Activated T-cell treated with anti-CD3 and anti-CD28 coated beads, Interleukin-2, amount 50 U/mL, for 24 hours (primary cell): ENCODE measurements at places on chromosomes 12 and 14.

DNA sequence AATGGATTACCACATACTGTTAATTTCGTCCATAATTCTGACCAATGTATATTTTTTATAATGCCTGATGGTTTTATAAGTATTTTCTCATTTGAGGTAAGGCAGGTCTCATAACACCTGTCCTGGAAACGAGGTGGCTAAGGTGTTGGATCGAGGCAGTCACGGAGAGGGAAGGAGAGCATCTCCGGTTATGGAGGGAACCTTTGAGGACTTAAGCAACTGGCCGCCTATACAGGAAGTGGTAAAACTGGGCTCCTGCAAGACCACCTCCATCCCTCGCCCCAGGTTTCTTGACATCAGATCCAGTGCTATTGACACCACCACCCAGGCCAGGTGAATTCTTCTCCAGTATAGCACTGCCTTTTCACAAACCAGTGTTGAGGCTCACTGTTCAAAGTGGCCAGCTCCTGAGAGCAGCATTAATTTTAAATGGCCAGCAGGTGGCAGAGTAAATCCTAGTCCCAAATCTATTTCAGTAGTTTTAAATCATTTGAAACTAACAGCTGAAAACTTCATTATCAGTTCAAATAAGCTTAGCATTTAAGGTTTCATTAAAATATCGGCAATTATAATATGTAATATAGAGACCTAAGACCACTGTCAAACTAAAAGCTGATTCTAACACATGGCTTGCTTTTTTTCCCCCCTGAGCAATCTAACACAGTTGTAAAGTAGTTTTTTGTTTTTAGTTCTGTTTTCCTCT is 100.8 kb downstream of the PPM1A start:
- DNase-seq = peak; percentile 31

- no peak for DNase-seq
Observed at GRCh38 chr12:57341275-57341990, 89.4 kb downstream of the R3HDM2 start.

DNA sequence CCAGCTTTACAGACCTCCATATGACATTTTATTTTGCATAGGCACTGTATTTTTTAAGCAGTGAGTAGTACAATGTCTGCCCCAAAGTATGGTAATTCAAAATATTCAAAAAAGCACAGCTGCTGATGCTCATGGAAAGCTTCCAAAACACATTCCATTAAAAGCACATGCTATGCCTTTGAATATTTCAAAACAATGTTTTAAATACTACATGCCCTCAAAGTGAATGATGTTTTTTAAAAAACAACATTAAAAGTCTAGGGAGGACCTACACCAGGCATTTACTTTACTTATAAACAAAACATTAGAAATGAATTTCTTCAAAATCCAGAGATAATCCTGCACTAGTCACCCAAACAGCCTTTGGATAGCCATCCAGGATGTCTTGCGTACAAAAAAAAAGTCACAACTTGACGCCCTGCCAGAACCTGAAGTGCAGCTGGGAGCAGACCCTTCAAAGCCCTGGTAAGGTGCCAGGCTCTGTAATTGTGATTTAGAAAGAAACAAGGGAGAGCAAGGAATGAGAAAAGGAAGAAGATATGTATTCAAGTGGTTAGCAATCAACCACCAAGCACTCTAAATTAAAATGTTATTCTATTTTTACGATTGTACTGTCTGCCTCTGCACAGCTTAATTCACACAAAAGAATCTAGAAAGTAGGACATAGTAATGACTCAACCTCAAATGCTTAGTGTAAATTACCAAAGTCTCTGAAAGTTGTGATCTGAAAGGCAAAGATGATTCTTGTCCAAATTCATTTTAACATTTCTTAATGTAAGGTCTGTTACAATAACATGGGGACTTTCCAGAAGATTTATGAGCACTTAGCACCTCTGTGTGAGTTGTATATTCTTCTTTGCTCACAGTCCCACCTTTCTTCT is 31.9 kb downstream of the CEP83 start:
- no peak for DNase-seq

DNA sequence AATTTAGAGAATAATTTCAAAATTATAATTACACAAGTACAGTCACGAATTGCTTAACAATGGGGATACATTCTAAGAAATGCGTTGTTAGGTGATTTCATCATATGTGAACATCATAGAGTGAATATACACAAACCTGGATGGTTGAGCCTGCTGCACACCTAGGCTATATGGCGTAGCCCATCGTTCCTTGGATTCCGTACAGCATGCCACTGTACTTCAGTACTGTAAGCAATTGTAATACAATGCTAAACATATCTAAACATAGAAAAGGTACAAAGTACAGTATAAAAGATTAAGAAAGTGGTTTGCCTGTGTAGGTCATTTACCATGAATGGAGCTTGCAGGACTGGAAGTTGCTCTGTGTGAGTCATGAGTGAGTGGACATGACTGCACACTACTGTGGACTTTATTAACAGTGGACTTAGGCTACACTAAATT is 286.2 kb downstream of the CACNA1C start:
- no peak for DNase-seq

- DNase-seq = no peak
Observed at GRCh38 chr14:32022938-32023466, 54.1 kb upstream of the ARHGAP5 start.

DNA sequence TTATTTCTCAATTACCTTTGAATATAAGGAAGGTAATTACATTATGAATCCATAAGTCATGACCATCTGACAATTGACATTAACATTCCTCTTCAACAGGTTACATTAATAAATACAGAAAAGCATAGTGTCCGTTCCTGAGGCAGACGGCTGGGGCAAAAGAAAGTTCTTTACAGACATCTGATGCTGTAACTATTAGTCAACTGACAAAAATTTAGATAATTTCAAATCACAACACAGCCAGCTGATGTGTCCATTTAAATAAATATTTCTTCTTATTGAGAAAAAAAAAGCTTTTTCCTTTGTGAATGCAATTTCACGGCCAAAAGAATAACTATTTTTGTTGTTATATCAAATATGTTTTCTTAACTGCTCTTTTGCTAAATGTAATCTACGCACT is 9.2 kb upstream of the PYROXD1 start:
- no peak for DNase-seq

GRCh38 chr12:69321351-69321750 is 26.8 kb upstream of the LYZ start:
- DNase-seq = no peak

- no peak for DNase-seq
Observed at GRCh38 chr14:81511111-81511904, 22.3 kb downstream of the SEL1L start.

GRCh38 chr14:21913759-21914158 is 240.1 kb upstream of the OR4E1 start:
- DNase-seq = peak; percentile 61

DNA sequence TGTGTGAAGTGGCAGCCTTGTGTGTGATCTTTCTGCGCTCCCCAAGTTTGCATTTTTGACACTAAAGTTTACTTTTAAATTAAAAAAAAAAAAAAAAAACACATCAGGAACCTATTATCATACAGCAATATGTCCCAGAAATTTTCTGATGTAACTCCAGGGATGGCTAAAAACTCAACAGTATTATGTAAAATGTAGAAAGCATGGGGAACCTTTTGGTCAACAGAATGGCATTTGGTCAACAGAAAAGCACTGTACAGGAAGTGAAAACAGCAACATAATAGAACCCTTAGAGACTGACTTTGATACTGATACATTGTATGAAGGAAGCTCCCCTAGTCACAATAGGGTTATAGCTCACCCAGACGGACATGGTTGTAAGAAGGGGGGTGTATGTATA is 224.3 kb downstream of the ITPR2 start:
- DNase-seq = no peak

DNA sequence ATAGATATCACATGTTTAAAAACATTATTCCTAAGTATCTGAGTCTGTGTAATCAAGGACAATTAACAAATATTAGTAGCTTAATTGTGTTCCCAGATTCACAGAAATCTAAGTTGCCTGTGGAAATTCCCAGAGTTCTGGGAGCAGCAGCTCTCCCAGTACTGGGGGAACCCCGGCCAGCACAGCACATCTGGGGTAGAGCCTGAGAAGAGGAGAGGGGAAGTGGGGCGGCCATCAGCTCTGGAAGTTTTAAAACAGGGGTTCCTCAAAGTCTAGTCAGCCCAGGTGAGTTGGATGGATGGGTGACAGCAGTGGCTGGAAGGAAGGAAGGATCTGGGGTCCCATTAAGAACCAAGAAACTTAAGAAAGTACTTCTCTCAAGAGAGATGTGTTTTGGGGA is 24.6 kb downstream of the PRICKLE1 start:
- no peak for DNase-seq

GRCh38 chr12:93571365-93571924 is 1.0 kb upstream of the SOCS2 start:
- peak; percentile 81 for DNase-seq

DNA sequence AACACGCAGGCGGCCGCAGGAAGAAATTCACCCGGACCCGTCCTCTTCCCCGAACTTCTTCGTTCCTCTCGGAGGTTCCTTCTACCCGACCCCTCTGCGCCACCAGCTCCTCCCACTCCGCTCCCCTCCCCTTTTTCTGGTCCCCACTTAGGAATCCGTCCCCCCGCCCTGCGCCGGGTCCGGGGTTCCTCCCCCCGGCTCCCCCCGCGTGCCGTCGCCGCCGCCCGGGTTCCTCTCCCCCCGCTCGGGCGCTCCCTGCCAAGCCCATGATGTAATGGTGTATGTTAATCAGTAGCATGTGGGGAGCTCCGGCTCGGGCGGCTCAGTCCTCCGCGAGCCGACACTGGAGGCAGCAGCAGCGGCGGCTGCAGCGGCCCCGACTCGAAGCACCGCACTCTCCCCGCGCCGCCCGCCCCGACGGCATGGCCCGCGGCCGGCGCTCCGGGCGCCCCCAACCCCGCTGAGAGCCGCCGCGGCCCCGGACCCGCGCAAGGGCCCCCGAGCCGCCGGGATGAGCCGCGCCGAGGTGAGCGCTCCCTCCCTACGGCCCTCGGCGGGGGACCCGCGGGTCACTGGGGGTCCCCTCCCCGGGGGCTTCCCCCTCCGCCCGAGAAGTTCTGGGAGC is 1.0 kb upstream of the SAMD4A start:
- peak; percentile 84 for DNase-seq

- DNase-seq = no peak
Observed at GRCh38 chr14:89382901-89383845, 33.9 kb downstream of the FOXN3 start.

- DNase-seq = no peak
Observed at GRCh38 chr14:61607570-61608244, 87.6 kb upstream of the HIF1A start.

DNA sequence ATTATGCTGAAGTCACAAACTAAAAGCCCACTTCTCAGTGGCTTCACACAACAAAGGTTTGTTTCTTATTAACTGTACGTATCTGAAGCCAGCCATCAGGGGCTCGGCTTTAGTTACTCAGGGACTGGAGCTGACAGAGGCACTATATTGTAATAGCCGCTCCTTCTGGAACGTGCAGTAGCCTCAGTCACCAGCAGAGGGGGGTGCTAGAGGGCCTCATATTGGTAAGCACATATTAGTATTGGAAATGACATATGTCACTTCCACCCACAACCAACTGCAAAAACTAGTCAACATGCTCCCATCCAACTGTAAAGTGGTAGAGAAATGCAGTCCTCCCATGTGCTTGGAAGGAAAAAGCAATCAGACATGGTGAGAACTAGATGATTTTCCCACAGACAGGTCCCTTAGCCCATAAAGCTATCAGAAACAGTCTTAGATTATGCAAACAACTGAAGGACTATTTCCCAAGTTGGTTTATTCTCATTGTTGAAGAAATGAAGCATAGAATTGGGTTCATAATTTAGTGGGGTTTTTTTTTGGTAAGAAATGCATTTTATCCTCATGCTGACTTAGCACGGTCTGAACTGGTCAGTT is 183.6 kb upstream of the G2E3 start:
- DNase-seq = peak; percentile 73

DNA sequence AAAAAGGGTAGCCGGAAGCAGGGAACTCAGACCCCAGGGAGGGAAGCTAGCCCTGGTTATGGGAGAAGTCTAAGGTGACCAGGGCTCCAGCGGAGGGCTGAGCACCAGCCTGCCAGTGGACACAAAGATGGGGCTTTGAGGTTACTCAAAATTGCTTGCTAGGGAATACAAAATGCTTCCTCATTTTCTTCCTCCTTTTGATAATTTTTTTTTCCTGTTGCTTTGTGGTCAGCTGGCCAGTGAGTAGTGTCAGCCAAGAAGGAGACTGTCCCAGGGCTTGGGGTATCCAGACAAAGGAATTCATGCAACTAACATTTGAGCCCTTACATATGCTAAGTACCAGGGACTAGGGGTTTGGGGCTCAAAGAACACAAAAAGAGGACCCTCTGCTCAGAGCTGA is 206.2 kb downstream of the PPM1H start:
- no peak for DNase-seq

GRCh38 chr14:75660630-75661498 is at the start of the genes ERG28 and TTLL5:
Gene ERG28, minus strand, starts transcription at chr14:75660876. Its CDS starts 3,374 bp downstream, at chr14:75657502.
Gene TTLL5, plus strand, starts transcription at chr14:75661246. Its CDS starts 1,904 bp downstream, at chr14:75663150.
- DNase-seq = peak; percentile 97

DNA sequence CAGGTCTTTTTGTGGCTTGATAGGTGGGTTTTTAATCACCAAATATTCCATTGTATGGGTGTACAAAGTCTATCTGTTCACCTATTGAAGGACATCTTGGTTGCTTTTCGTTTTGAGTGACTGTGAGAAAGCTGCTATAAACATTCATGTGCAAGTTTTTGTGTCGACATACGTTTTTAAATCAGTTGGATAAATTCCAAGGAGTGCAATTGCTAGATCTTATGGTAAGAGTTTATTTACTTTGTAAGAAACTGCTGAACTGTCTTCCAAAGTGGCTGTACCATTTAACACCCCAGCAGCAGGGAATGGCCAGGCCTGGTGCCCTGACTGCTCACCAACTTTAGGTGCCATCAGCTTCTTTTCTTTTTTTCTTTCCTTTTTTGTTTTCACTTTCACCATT is 45.5 kb upstream of the C14orf180 start:
- no peak for DNase-seq

DNA sequence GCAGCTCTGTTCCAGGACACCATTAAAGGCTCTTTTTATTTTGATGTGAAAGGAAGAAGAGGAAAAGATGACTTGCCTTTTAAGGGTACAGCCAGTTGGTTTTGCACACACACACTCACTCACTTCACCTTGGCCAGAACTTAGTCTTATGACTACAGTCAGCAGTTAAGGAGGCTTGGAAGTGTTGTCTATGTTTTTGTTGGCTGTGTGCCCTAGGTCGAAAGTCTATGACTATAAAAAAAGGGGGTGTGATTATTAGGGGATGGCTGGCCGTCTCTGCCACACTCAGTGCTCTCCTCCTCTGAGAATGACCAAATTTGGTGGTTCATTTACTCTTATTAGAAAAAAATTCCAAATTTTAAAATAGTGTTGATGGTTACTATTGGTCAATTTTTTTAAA is 139.5 kb upstream of the OTX2 start:
- DNase-seq = no peak

- DNase-seq = no peak
Observed at GRCh38 chr12:53505086-53505485, 2.2 kb downstream of the NPFF start.

GRCh38 chr12:133203344-133204263 is 22.3 kb downstream of the ZNF268 start:
- no peak for DNase-seq

- no peak for DNase-seq
Observed at GRCh38 chr12:79295572-79295971, 395.2 kb downstream of the PAWR start.

- no peak for DNase-seq
Observed at GRCh38 chr12:92721130-92721529, 18.3 kb downstream of the PLEKHG7 start.
